ENCODE measurements at places on chromosomes 11 and 22.

DNA sequence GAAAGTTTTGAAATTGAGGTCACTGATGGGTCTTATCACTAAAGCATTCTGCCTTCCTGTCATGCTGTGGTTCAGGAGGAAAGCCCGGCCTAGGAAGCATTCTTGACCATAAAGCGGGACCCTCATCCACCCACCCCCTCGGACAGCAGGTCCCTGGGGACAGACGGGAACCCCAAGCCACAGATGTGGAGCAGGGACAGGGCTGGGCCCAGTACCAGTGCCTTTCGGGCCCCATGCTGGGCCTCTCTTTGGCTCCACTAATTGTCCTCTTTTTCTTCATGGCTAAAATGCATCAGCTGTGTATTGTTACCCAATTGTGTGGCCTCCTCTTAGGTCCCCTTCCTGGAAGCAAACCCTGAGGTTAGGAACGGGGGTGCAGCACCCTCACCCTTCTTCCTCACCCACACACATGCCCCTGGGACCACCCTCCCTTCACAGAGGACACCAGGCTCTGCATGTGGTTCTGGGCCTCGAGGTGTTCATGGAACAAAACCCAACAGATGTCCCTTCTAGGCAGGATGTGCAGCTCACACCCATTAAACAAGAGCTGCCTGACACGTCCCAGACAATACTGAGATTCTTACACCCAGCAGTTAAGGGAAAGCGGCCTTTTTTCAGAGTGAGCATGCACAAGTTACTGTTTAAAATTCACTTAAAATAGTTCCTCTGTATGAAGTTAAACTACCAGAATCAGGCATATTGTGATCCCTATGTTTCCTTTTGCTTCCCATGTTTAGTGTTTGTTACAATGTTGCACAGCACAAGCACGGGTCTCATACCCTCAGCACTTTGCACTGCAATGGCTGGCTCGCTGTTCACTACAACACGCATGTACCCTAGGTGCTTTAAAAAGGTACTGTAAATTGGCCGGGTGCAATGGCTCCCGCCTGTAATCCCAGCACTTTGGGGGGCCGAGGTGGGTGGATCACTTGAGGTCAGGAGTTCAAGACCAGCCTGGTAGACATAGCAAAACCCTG, 807.6 kb downstream of the BRD1 start:
- DNase-seq: peak; percentile 10

GRCh38 chr22:24703101-24703500, 71.4 kb downstream of the PIWIL3 start:
- no peak for DNase-seq

- DNase-seq: no peak
Observed at GRCh38 chr22:38924347-38924952, 33.0 kb upstream of the APOBEC3A start.

DNA sequence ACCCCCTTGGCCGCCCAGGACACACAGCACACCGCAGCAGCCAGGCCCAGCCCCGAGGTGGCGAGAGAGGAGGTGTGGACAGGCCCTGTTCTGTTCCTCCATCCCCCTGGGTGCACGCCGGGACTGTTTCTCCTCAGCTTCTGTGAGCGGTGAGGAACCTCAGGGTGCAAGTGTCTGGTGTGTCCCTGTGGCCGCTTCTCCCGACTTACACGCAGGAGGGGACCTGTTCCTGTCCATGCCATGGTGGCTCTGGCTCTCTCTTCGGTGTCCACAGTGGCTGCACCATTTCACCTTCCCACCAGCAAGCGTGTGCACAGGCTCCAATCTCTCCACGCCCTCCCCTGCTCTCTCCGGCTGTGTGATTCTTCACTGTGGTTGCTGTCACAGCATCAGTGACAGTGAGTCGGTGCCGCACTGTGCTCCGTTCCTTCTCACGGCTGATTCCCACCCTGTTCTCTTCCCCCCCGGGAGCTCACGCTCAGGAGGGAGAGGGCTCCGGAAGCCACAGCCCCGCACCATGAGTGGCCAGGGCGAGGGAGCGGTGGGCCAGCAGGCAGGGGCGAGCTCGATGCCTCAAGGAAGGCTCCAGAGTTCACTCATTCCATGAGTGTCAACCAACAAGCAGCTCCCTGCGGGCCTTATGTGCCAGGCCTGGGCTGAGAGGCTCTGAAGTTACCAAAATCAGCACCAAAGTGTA, 18.6 kb upstream of the WNT7B start:
- no peak for DNase-seq

DNA sequence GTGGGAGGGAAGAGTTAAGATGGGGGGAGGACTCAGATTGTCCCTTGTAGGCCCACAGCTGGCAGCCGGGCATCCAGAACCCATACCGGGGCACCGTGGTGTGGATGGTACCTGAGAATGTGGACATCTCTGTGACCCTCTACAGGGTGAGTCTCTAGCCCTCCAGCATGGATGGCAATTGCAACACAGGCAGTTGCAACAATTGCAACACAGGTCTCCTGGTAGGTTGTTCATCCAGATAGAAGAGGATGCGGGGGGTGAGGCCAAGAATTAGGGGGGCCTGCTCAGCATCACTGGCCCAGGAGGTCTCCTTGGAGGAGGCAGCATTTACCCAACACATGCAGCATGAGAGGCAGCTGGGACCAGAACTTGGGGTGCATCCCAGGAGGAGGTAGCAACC, 3.4 kb downstream of the EHBP1L1 start:
- no peak for DNase-seq

DNA sequence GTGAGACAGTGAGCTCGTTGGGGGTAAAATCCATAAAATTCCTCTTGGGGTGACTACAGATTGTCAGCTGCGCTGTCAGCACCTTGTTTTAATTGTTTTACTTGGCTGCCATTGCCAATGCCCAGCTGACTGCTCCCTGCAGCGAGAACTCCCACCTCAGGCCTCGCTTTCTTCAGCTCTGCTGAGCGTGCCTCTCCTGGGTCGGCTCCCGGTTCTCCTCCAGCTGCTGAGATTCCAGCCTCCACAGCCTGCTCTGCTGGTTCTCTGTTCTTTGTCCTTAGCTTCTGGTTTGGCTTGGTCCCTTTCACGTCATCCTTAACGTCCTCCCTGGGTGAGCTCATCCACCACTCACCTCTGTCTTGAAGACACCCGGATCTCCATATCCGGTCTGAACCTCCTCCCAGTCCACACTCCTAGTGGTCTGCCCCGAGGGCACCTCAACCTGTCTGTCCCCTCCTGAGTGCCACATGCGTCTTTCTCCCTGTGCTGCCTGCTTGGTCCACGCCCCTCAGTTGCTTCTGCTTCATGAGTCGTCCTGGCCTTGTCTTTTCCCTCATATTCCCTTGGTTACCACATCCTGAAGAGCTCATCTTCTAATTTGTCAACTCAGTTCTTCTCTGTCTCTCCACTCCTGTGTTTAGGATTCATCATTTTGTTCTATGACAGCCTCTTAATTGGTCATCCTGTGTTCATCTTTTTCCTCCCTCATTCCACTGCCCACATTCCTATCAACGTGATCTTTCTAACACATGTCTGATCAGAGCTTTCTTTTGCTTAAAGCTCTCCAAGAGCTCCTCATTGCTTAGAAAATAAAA, 35.6 kb downstream of the BMAL1 start:
- DNase-seq: no peak
